ENCODE measurements at places on chromosomes 1 and 21. TPM values are rescaled to one million over a fixed set of nuclear protein-coding genes. Genes with fewer than 3 reads are reported as not detected.
A peak's percentile ranks its signal among the peaks of the same experiment; 100 is the strongest.

The F13B gene
- not detected for total RNA-seq

DNA sequence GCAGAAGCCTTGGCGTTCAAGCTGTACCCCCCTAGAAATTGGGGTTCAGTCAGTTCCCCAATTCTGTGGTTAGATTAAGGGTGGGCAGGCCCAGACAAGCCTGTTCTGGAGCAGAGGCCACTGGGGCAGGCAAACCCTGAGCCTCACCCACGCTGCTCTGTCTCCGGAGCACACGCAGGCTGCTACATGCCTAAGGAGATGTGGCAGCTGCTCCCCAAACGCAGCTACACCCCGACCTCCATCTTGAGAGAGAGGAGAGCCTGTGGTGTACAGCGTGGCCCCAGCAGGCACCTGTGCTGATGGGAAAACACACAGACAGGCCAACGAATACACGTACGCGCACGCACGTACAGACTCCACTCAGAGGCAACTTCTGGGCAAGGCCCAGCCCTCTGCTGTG is 33.9 kb upstream of the GRHL3 start:
- no peak for DNase-seq

GRCh38 chr1:118963456-118964430 is 24.4 kb downstream of the TBX15 start:
- peak; percentile 46 for DNase-seq

The MYOG gene
- not detected for total RNA-seq

DNA sequence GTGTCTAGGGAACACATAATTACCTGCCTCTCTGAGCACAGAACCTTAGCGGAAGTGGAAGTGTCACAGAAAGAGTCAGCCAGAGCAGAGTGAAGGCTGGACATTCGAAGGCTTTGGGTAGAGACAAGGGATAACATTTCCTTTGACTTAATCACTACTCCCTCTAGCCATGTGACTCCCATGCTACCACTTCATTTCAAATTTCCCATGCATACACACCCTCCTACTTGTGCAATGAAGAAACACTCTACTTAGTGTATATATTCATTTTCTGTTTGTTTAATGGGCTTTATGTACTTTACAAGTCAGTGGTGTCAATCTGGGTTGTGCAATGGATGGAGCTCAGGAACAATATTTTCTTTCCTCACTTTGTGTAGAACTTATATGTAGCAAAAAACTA is 6.9 kb downstream of the ANKRD35 start:
- no peak for DNase-seq

The ADORA1 gene
- 30.6 TPM for total RNA-seq

DNA sequence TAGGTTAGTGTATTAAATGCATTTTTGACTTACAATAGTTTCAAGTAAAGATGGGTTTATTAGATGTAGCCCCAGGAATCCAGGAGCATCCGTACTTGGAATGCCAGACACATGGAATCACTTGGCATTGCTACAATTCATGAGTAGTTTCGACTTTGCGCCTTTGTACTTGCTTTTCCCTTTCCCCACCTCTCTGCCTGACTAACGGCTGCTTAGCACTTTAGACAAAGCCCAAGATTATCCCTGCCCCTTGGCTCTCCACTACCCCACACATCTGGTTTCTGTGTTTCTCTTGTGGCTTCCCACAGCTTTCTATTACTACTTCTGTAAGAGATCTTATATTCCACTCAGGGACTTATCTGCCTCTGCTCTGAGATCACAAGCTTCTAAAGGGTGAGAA is 397.7 kb upstream of the POU3F1 start:
- peak; percentile 75 for DNase-seq

The GBP2 gene
- 7.8 TPM for total RNA-seq

The DENND2C gene
- 1.3 TPM for total RNA-seq

DNA sequence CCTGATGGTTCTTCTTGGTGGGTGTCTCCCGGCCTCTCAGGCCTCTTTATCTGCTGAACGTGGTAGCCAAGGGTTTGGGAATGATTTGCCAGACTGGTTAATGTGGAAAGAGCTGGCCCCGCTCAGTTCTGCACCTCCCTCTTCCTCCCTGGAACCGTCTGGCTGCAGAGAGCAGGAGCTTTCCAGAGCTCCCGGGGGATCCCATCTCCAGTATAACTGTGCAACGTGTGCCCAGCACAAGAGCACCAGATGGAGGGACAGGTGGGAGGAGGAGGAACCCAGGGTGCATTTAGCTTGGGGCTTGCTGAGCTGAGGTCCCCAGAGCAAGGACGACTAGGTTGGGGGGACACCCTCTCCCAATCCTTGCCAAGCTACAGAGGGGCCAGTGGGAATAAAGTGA is 5.0 kb downstream of the TFF1 start:
- no peak for DNase-seq

DNA sequence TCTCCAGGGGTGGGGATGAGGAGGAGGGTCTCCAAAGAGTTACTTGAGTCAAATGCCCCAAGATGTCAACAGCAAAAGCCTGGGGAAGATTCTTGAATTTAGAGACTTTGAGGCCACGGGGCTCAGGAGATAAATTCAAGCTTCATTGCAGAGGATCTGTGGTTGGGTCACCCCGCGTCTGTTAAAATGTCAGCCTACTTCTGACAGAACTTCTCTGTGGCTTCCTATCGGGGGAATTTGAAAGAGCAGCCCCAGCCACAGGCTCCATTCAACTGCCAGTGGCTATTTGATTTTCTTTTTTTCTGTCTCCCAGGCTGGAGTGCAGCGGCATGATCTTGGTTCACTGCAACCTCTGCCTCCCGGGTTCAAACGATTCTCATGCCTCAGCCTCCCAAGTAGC is 62.5 kb upstream of the EFHD2 start:
- DNase-seq = no peak

DNA sequence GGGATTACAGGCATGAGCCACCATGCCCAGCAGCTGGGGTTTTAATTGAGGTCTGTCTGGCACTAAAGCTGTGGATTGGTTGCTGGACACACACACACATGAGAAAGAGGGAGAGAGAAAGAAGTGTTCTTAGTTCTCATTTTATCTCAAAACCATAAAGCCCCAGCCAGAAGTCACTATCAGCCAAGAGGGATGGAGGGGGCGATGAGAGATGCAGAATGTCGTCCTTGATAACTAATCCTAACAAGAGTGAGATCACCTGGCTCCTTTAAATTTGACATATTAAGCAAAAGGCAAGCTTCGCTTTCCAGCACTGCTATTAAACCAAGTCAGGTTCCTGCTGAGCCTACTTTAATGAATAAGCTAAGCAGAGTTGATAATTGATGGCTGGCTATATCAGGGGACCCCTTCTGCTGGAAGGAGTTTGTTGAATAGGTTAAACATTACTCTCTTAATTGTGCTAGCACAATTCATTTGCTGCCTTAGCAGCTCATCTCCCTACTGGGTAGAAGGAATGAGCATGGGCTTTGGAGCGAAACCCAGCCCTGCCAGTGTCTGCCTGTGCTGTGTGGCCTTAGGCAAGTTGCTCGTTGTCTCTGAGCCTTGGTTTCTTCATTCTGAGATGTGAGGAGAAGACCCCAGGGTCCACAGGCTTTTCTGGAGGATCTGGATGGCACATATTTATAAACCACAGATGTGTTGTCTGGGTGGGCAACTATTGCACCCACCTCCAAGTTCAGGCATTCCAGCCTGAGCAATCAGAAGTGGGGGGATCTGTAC is 50.8 kb downstream of the ALPL start:
- DNase-seq = no peak

DNA sequence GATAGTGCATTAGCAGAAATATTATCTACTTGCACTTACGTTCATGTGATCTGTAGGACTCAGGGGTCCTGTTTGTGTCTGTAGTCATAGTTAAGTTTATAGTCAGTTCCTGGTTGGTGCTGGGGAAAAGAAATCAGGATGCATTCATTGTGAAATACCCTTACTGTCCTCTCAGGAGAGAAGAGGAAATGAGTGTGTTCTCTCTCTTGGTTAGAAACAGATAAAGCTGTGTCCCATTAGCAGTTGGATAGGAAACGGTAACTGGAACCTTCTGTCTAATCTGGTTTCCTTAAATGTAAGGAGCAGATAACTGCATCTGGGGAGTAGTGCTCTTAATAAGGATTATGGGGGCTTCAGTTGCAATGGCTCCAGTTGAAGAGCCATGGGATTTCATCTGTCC is 8.9 kb downstream of the SDCCAG8 start:
- DNase-seq = peak; percentile 82

- peak; percentile 57 for DNase-seq
Observed at GRCh38 chr1:44390277-44390676, 14.8 kb upstream of the RNF220 start.

The CHAF1B gene
- total RNA-seq = 25.9 TPM

The ANKRD65 gene
- not detected for total RNA-seq

GRCh38 chr1:59857679-59858354 is 43.1 kb downstream of the HOOK1 start:
- DNase-seq = no peak

DNA sequence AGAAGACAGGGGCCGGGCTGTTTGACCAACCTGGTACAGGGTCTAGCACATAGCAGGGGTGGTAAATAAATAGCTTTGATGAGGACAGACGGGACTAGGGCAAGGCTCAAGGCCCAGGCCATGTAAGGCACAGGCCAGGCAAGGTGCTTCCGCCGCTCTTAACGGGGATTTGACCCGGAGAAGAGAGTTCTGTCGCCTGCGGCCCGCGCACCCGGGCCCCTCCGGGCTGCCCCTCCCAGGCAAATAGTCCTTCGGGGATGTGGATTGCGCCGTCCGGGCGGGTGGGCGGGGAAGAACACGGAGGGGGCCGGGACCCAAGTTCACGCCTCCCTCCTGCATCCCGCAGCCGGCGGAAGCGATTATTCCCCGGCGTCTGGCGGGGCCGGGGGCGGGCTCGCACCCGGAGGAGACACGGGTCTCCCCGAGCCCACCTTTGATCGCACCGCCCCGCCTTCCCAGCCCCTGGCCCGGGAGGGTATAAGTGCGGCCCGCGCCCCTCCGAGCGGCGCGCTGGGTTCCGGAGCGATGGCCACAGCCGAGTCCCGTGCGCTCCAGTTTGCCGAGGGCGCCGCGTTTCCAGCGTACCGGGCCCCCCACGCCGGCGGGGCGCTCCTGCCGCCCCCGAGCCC is at the start of gene MIXL1:
Gene MIXL1, plus strand, starts transcription at position 508 of the 629 bp plus-strand sequence. Its CDS starts 18 bp downstream, at position 526.
- no peak for DNase-seq

DNA sequence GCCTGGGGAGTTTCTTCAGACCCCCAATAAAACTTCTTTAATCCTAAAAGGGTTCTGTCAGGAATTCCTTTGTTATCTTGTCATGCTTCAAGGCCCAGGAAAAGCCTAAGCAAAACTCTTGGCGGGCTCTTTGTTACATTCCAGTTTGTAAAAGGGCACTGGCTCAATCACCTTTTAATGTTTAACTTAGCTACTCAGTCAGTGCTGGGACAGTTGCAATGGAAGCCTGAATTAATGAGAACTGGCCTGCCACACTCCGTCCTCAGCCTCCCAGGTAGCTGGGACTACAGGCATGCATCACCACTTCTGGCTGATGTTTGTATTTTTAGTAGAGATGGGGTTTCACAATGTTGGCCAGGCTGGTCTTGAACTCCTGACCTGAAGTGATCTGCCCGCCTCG is 21.3 kb upstream of the ASB17 start:
- DNase-seq = no peak

- no peak for DNase-seq
Observed at GRCh38 chr1:174815474-174815908, 184.3 kb upstream of the CACYBP start.

DNA sequence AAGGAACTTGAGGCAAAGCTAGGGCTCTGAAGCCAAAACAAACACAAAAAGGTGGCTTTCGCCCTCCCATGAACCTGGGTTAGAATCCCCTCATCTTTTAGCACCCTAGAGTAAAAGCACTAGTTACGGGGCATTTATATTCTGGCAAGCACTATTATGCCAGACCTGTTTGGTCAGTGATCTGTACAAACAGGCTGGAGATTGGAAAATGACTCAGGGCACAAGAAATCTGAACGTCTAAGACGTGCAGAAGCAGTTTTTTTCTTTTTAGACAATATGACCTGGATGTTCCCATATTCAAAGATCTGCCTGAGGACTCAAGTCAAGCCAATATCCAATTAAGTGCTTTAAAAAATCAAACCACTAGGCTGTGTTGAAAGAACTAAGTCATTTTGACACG is 3.0 kb downstream of the ZNF436 start:
- DNase-seq = no peak

- DNase-seq = no peak
Observed at GRCh38 chr21:46185716-46186115, 1.5 kb upstream of the SPATC1L start.

DNA sequence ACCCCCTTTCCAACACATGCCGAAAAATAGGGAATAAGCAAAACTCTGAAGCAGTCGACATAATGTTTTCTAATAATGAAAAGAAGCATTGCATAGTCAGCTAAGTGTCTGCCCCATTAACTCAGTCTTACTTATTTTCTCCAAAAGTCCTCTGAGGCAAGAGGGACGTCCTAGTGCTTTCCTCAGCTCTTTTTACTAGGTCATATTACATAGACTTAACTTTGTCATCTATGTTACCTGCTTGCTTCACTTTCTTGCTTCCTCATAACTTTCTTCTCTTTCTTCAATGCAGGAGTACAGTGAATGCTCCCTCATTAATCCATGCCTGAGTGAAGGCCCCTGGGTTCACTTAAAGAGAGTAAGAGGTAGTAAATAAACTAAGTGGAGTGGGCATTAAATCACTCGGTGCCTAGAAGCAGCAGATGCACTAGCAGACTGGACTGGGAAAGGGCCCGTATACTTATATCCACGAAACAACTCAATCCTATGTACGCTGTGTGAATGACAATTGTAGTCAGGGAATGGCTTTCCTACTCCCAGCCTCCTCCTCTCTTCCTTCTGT is 210.5 kb upstream of the SPAG17 start:
- DNase-seq = no peak

DNA sequence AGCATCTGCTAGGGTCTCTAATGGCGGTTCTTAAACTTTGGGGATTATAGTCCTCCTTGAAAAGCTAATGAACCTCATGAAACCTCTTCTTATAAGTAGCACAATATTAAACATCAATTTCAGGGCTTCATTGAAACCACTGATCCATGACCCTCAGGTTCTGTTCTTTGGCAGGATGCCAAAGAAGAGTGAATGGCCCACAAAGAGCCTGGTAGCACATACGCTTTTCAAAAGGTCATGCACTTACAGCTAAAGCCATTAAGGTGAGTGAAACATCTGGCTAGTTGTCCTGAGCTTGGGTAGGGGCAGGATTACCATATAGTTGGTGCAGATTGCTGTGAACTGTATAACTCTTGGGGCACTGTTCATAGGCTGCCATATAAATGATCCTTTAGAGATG is 42.3 kb downstream of the MDM4 start:
- no peak for DNase-seq

All from A172 (cell line).